GM13976 (cell line): ENCODE measurements at places on chromosomes 12 and 14.

GRCh38 chr14:71119832-71120231, 212.6 kb downstream of the PCNX1 start:
- DNase-seq, result no peak

GRCh38 chr14:99143793-99144192, 128.2 kb downstream of the BCL11B start:
- no peak for DNase-seq

GRCh38 chr12:76272287-76272686, 75.9 kb downstream of the BBS10 start:
- DNase-seq, result no peak

GRCh38 chr12:98817742-98818141, 172.7 kb downstream of the APAF1 start:
- no peak for DNase-seq
